ENCODE measurements at places on chromosomes 7 and 10.

DNA sequence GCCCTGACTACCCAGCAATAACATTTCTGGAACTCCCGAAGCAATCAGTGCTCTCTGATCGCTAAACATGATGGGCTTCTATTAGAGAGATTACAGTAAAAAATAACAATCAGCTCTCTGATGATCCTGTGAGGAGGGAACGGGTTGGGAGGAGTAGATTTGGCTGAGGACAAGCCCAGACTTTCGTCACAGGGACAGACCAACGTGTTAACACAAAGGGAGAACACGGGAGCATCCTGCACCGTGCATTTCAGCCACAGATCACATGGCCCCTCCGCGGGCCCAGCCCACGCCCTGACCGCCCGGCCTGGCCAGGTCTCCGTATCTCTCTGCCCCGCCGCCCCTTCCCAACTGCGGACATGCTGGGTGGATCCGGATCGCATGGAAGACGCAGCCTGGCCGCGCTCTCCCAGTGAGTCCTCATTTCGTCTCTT is 95.0 kb upstream of the AGBL3 start:
- no peak for DNase-seq

DNA sequence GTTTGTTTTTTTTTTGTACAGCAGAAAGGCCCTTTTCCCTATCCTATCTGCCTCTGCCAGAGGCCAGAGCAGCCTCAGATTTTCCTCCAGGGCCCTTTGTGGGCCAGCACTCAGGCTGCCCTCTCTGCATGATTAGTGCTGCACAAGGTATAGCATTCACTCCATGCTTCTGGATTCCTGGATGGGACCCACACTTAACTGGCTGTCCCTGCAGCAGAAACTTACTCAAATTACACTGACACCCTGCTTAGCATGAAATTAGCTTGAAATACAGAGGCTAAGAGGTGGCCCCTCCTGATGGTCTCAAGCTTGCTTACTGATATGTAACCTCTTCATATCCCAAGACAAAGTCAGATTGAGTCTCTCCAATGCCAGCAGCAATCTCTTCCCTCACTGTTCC is 239.3 kb downstream of the SORCS1 start:
- no peak for DNase-seq

DNA sequence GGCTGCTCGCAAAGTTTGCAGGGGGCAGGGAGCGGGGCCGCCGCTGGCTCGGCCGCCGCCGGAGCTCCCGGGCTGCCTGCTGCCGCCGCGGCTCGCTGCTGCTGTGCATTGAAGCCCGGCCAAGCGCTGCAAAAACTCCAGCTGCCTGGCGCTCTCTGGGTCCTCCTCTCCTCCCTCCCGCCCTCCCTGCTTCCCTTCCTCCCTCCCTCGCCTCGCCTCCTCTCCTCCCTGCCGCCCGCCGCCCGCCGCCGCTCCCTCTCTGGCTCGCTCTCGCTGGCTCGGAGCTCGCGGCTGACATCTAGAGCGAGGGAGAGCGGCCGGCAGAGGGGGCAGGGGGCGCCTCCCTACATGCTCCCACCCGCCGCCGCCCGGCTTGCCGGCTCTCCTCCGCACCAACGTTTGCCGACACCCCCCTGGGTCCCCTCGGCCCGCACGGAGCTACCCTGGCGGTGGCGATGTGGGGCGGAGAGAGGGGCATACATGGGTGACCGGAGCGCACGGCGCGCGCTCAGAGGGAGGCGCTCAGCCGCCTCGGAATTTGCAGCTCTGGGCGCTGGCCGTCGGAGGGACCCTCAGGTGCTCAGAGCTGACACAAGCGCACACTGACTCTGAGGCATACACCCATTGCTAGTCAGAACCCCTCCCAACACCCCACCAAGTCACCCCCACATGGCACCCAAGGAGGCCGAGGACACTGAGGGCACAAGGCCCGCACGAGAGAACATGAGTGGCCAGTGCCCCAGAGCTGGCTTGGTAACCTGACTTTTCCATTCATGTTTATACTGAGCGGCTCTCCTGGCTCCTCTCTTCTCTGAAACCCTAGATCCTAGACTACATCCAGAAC is 1.2 kb upstream of the PLXNA4 start:
- peak; percentile 48 for DNase-seq

DNA sequence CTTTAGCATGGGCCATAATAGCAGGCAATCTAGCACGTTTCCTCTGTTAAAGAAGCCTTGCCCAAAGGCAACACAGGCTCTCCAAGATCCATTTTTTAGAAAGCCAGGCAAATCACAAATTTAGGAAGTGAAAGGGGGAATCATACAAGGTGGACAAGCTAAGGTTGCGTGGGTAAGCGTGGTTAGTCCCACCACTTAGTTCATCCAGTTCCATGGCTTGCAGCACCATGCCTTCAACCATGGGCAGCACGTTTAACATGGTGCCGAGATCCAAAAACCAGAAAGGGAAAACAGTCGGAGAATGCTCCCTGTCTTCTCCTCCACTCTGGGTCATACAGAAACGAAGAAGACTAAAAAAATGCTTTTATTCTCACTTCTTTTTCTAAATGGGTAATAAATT is 234.4 kb upstream of the IMMP2L start:
- peak; percentile 19 for DNase-seq

GRCh38 chr10:133056001-133056400 is 31.7 kb upstream of the ADGRA1 start:
- no peak for DNase-seq

- no peak for DNase-seq
These were observed 6.9 kb downstream of the KLF6 start for GRCh38 chr10:3777981-3778691.

GRCh38 chr7:3150027-3150426 is 106.4 kb upstream of the CARD11 start:
- DNase-seq = peak; percentile 61

GRCh38 chr10:71486484-71487114 is 89.9 kb downstream of the CDH23 start:
- peak; percentile 57 for DNase-seq

- peak; percentile 76 for DNase-seq
These were observed 20.4 kb downstream of the DNAJB12 start for GRCh38 chr10:72334196-72334824.

All from KBM-7 (cell line).